ENCODE measurements at places on chromosomes 11 and 22. TPM values are rescaled to one million over a fixed set of nuclear protein-coding genes. Genes with fewer than 3 reads are reported as not detected.

Gene IL10RA
- not detected for total RNA-seq

Gene PHLDB1
- 93.5 TPM for total RNA-seq

Gene TMEM191C
- 0.08 TPM for total RNA-seq

DNA sequence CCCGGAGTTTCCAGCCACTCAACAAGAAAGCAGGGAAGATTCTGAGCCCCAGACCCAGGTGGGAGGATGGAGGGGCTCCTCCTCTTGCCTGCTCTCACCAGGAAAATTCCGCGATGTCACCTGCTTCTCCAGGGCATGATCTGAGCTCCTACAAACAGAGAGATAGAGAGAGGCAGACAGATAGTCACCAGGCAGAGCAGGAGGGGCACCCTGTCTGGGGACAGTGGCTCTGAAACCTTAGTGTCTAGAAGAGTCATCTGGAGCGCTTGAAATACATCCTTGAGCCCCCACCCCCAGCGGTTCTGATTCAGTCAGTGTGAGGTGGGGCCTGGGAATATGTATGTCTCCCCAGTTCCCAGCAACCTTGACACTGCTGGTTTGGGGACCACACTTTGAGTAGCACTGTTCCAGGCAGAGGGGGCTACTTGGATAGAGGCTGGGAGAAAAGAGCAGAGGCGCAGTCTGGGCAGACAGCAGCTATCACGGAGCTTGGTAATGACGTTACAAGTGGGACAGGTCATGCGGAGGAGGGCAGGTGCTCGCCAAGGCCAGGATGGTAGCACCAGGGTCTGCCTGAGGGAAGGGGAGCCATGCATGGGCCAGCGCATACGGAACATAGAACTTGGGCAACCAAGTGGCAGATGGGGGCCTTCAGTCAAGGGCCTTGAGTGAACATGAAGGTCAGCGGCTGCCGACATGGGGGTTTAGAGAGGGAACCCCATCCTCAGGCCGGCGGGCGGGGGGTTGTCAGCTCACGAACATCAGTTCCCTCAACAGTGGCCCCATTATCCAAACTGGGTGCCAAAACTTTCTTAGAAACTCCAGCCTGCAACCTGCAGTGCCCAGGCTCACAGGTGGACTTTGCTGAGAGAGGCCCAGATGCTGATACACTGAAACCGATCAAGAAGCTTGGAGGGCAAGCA is 60.9 kb upstream of the MYEOV start:
- no peak for DNase-seq

GRCh38 chr11:62462508-62462892 is 43.7 kb downstream of the SCGB1A1 start:
- DNase-seq = no peak

Gene ZFPL1
- total RNA-seq = 42.5 TPM

DNA sequence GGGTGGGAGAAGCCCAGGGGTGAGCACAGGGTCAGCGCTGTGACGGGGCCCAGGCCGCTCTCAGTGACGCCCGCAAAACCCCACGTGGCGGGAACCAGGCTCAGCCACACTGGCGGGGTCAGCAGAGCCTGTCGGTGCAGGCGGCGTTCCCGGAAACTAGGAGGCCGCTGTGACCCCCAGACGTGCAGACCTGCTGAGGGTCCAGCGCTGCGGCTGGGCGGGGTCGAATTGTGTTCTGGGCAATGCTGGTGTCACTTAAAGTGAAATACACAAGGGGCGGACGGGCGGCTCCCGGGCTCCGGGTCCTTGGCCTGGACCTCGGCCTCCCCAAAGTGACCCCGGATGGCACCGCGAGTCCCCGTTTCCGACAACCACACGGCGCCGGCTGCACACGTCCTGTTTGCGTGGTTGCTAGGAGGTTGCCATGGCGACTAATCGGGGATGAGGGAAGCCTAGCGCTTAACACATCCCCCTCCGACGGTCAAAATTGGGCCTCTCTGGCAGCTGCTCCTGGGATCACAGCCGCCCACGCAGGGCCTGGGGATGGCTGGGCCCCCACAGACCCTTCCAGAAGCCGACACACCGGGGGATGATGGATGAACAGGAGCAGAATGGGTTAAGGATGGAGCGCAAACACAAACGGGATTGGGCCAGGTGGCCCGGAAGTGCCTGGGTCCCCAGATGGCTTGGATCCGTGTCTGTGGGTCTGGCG is 81.7 kb upstream of the PRR5 start:
- DNase-seq = peak; percentile 45

- DNase-seq = no peak
These were observed 364.3 kb downstream of the SHANK2 start for GRCh38 chr11:70888061-70888460.

DNA sequence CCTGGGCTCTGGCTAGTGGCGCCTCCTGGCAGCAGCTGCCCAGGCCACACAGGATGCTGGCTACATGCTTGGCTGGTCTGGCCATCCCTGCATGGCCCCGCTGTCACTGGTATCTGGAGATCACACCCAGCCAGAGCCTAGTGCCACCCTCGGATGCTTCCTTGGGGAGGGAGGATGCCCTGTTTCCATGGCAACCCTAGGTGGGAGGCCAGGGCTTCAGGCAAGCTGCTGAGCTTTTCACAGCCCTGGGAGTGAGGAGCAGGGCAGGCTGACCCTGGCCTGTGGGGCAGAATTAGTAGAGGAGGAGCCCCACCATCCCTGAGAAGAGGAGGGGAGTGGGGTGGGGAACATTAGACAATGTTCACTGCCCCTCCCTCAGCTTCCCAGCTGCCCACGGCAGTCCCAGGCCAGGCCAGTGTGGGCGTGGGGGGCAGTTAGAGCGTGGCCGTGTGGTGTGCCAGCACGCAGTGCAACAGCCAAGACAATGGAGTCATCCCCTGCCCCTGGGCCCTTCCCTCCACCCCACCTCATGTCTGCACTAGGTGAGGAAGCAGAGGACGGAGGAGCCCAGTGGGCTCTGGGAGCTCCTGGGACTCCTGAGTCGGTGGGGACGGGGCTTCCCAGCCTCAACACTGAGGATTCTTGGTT is 50.4 kb downstream of the PARVB start:
- no peak for DNase-seq

DNA sequence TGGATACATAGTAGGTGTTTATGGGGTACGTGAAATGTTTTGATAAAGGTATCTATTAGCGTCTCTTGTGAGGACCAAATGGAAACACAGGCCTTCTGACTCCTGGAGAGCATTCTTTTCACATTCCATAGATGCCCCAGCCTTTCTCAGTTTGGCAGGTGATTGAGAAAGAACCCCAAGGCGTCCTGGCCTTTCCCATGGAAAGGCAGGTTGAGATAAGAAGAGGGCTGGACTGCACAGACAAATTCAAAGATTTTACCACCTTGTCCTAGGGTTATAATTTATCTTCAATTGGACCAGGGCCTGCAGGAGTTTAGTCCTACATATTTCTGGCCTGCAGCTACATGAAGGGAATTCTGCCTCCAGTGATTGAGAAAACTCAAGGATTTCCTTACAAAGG is 661 bp upstream of the OLFML1 start:
- DNase-seq = peak; percentile 31

Gene SORL1
- 1.4 TPM for total RNA-seq

DNA sequence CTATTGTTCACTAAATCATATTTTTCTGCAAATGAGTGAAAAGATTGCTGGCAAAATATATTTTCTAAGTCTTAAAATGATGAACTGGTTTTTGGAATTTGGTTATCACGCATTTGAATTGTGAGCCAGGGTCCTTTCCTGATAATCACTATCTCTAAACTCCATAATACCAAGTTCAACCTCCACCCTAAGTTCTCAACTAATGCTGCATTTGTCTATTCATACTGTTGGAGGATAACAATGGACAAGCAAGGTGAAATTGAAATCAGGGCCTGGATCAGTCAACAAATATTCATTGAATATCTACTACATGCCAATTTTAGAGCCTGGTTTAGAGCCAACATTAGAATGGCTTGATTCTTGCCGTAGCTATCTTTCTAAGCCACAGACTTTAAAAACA is 4.7 kb upstream of the PCF11 start:
- no peak for DNase-seq

- DNase-seq = no peak
These were observed 79.1 kb downstream of the MSANTD4 start for GRCh38 chr11:105942921-105943320.

All from fibroblast of the aortic adventitia (primary cell).